ENCODE measurements at places on chromosomes 7 and 10.

DNA sequence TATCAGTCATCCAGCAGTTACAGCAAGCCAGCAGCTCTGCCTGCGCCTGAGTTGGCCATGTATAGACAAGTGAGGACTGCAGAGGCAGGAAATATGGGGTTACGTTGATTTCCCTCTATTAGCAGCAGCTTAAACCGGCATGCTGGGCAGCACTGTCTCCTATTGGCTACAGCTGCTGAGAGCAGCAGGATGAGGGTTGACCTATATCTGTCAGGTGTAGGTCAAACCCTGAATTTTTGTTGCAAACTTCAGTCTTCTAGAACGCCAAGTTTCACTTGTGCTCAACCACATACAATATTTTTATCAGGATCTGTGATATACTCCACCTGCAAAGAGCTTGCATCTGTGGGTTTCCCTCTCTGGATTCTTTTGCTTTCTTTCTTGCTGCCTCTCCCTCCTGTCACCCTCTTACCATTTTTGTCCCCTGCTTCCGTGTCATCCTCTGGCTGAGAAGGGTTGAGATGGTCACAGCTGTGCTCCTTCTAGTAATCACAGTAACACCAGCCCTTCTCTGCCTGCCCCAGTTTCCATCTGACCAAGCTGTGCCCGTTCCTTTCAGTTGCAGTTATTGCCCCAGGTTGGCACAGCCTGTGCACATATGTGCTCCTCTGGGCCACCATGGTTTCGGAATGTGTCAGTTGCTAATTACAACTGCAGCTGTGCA is 23.8 kb upstream of the GLCCI1 start:
- DNase-seq: peak; percentile 26

GRCh38 chr7:54615537-54615936 is 73.4 kb downstream of the VSTM2A start:
- DNase-seq: no peak

- DNase-seq: no peak
These were observed 10.9 kb downstream of the LDB3 start for GRCh38 chr10:86678999-86679792.

DNA sequence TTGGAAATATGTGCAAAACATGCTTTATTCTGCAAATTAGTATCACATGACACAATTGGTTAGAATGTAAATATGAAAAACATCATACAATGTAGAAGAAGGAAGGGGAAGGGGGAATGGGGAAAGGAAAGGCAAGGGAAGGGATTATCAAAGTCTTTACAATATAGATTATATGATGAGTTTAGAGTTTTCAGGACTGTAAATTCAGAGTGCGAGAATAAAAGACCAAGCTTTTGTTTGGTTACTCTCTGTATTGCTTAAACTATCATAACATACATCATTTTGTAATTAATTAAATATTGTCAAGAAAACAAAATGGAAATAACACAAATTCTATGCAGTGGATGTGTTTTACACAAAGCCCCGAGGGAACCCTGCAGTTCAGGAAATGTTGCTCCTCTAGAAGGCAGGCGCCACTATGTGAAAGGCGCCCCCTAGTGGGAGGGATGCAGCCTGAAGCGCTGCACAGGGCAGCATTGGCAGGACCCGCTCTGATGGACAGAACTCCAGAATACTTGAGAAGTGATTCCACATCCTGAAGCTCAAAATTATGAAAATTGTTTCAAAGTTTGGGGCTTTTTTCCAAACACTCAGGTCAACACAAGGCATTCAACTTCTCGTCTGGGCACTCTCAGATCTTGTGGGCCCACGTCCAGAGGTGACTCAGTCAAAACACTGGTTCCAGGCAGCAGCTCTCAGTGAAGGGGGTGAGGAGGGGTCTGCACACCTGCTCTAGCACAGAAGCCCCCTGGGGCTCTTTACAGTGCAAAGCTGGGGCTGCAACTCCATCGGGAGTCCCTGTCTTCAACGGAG is 31.6 kb upstream of the TMEM254 start:
- peak; percentile 57 for DNase-seq

GRCh38 chr7:73635428-73636200 is 11.3 kb upstream of the MLXIPL start:
- no peak for DNase-seq

DNA sequence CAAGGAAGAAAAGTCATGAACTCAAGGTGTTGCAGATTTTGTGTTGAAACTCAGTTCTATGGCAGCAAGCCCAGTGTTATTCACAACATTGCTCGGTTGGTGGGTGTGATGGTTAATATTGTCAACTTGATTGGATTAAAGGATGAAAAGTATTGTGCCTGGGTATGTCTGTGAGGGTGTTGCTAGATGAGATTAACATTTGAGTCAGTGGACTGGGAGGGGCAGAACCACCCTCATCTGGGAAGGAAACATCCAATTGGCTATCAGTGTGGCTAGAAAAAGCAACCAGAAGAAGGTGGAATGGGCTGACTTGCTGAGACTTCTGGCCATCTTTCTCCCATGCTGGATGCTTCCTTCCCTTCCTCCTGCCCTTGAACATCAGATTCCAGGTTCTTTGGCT is 353.2 kb downstream of the ADRA2A start:
- DNase-seq: no peak

GRCh38 chr7:46975493-46975892 is 606.4 kb downstream of the TNS3 start:
- DNase-seq: no peak

DNA sequence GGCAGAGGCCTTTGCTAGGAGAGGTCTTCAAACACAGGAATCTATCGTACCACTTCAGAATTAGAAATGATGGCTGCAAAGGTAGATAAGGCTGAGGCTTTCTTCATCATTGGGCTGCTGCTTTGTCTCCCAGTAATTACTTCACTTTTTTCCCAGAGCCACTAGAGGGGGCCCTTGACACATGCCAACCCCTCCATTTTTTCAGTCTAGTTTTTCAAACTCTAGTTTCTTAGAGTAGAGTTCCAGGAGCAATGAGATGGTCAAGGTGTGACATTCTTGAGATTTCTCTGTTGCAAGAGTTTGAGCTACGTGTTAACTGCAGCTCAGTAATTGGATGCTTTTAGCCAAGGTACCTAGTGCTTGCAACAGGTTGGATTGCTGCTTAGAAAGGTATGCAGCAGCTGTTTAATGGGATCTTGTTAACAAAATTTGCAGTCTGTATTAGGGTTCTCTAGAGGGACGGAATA is 33.8 kb upstream of the RBM20 start:
- DNase-seq: peak; percentile 49

GRCh38 chr7:33107136-33108066 is 1.8 kb downstream of the RP9 start:
- DNase-seq: no peak

GRCh38 chr10:60789340-60789739 is 11.1 kb downstream of the CDK1 start:
- no peak for DNase-seq

GRCh38 chr10:119159332-119159731 is 6.2 kb downstream of the SFXN4 start:
- DNase-seq: no peak

DNA sequence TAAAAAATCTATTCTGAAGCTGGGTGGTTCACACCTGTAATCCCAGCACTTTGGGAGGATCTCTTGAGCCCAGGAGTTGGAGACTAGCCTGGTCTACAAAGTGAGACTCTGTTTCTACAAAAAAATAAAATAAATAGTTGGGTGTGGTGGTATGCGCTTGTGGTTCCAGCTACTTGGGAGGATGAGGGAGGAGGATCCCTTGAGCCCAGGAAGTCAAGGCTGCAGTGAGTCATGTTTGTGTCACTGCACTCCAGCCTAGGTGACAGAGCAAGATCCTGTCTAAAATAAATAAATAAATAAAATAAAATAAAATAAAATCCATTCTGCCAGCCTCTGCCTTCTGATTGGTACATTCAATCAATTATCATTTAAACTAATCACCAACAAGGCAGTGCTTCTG is 17.5 kb downstream of the ZNF33A start:
- no peak for DNase-seq

- no peak for DNase-seq
These were observed 13.1 kb downstream of the PHKG1 start for GRCh38 chr7:56079450-56080185.

DNA sequence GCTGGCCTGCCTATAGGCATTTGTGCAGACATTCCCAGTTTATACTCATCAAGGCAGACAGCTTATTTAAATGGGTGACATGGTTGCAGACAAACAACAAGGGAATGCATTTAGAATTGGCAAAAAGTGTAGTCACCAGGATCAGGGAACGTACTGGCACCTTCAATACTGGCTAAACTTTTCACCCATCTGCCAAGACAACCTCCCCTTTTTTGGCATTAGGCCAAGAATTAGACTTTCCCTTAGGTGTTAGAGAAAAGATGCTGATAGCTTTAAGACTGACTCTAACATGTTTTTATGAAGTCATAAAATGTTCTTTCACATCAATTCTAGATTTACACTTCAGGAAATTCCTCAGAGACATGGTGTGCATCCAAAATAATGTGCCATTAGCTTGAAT is 365.9 kb downstream of the PHTF2 start:
- DNase-seq: no peak

DNA sequence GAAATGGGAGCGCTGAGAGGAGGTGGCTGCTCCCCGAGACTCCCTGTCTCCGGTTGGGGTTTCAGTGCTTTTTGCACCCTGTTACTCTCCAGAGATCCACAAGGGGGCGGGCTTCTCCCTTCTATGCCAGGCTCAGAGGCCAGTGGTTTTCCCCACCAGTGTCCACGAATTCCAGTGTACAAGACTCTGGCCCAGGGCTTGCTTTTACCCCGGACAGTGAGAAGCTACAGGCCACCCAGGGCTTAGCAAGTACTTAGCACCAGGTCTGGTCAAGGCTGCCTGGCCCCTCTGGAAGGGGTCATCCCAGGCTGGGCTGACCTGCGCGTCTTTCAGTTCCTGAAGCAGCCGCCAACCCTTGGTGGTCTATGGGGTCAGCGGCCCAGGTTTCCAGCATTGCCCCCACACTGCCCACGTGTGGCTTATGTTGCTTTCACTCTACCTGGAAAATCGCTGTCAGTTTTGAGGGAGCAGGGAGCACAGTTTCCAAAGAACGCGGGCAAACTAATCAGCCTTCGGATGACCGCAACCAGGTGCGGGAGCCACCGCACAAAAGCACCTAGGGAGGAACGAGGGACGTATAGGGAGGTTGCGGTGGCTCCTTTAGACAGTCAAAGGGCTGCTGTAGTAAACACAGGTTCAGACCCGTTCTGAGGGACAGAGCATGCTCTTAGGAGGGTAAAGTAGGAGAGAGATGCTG is 6.8 kb downstream of the CYP26A1 start:
- DNase-seq: peak; percentile 33

GRCh38 chr7:148712678-148713329 is 14.1 kb downstream of the CUL1 start:
- no peak for DNase-seq

GRCh38 chr7:7486362-7486761 is 49.3 kb downstream of the COL28A1 start:
- no peak for DNase-seq

- DNase-seq: peak; percentile 4
These were observed 659 bp downstream of the OPTN start for GRCh38 chr10:13100349-13101294.

DNA sequence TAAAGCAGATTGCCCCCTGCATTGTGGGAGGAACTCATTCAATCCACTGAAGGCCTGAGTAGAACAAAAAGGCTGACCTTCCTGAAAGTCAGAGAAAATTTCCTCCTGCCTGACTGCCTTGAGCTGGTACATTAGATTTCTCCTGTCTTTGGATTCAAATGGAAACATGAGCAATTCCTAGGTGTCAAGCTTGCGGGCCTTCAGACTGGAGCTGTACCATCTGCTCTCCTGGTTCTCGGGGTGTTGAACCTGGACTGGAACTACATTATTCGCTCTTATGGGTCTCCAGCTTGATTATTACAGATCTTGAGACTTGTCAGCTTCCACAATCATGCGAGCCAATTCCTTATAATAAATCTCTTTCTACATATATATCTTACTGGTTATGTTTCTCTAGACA is 173.6 kb upstream of the STEAP4 start:
- DNase-seq: no peak

DNA sequence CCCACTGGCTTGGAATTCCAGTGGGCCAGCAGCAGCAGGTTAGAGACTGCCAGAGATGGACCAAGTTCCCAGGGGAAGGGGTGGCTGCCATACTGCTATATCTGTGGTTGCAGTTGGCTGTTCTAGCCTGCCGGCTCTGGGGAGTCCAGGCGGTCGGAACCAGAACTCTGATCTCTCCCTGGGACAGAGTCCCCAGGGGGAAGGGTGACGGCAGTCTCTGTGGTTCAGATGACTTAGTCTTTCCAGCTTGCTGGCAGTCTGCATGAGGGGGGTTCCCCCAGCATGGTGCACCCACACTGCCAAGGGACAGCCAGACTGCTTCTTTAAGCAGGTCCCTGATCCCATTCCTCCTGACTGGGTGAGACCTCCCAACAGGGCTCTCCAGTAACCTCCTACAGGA is 82.5 kb downstream of the C10orf90 start:
- no peak for DNase-seq

DNA sequence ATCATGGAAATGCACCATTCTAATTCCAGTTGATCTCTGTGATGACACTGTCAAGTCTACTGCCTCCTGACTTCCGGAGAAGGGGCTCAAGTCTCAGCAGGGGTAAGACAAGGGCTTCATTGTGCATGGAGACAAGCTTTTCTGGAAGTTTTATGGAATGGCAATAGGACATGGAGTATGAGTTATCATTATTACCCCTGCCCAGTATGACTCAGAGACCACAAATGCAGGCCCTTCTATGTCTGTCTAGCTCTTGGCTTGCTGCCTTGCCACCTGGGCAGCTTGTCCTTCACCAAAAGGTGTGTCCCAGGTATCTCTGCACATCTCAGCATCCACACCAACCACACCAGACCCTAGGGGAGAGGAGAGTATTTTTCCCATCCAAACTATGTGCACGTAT is 34.9 kb upstream of the KIAA1217 start:
- no peak for DNase-seq

DNA sequence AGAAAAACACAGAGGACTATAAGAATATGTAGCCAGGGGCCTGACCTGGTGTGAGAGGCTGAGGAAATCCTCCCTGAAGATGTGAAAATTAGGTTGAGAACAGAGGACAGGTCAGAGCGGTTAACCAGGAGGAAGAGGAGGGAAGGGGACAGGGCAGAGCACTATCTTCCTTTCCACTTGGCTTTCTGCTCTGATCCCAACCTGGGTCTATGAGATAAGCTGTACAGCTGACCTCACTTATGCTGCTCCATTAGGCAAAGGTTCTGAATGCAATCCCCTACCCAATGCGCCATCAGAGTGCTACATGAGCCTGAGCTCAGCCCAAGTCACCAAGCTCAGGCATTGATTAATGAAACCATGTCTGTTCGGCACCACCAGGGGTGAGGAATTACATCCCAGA is 10.5 kb downstream of the LIPA start:
- no peak for DNase-seq

- DNase-seq: no peak
These were observed 41.4 kb upstream of the NPFFR1 start for GRCh38 chr10:70324951-70325781.

- DNase-seq: no peak
These were observed 305.3 kb upstream of the MKI67 start for GRCh38 chr10:128431506-128431905.

- no peak for DNase-seq
These were observed 201.3 kb downstream of the ARL4A start for GRCh38 chr7:12888717-12889116.

GRCh38 chr10:88810196-88810961 is 7.8 kb downstream of the LIPM start:
- no peak for DNase-seq

- no peak for DNase-seq
These were observed 174.1 kb downstream of the RPS24 start for GRCh38 chr10:78207776-78208175.

- DNase-seq: no peak
These were observed 4.1 kb downstream of the NUDT1 start for GRCh38 chr7:2245883-2246675.
